ENCODE measurements at places on chromosomes 6 and 20.

DNA sequence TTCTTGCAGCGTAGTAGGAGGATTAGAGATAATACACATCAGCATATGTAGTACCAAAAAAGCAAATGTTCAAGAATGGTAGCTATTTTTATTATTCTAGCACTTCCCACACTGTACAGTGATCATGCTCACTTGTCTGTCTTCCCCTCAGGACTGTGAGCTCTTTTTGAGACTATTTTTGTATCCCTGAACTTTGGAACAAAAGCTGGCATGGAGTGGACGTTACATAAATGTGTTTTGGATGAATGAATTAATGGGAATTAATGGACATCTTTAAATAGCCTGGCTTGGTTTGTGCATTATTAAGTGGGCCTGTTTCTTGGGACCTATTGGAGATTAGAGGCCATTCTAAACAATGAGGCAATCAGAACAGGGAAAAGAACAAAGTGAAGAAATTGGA lies 243.7 kb downstream of the CD83 start:
- DNase-seq = no peak

DNA sequence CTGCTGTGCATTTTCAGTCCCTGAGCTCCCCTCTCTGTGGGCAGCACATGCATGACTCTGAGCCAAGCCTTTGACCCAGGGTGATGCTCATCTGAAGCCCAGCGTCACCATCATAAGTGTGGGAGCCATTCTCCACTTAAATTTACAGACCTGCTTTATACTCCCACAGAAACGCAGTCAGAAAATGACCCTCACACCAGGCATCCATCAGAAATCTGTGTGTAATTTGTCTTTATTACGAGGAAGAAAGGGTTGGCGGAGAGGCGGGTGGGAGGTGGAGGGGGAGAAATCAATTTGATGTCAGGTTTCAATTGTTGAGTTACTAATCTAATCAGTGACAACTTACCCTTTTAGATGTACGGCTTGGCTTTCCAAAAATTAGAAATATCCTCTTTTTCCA lies 353.6 kb downstream of the MAFB start:
- DNase-seq = no peak

GRCh38 chr20:14444106-14444505 lies 106.7 kb upstream of the FLRT3 start:
- no peak for DNase-seq

DNA sequence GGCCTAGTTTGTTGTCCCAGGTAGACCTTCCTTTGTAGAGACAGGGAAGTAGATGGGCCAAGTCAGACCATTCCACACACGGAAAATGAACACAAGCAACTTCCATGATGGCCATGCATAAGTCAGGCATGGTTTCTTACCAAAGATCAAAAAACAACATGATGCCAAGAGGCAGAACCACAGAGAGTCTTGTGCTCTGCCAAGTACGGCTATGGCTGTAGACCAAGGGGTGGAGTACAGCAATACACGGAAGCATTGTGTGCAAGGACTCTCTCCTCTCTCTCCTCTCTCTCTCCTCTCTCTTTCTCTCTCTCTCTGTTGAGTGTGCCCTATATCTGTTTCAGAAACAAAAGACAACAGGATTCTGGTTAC lies 4.8 kb upstream of the DUSP22 start:
- no peak for DNase-seq

GRCh38 chr6:35402136-35402855 lies 49.8 kb upstream of the FANCE start:
- DNase-seq = no peak

- DNase-seq = no peak
These were observed 20.9 kb downstream of the MAP1LC3A start for GRCh38 chr20:34579191-34579978.

GRCh38 chr6:87174078-87174579 lies 18.8 kb downstream of the ZNF292 start:
- no peak for DNase-seq

DNA sequence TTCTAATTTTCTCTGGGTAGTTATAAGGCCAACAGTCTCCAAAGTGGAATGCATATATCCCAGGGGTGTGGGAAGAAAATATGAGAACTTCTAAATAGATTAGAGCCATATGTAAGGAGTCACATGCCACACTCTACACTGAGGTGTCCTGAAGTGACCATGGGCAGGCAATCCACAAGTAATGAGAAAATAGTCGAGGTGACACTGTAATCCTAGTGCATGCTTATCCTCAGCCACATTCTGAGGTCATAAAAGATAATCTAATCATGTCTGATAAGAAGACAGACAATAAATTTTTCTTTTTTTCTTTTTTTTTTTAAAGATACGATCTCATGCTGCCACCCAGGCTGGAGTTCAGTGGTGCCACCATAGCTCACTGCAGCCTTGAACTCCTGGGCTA lies 62.2 kb downstream of the CD164 start:
- no peak for DNase-seq

- no peak for DNase-seq
These were observed 1.1 kb downstream of the MGME1 start for GRCh38 chr20:17969884-17970409.

- DNase-seq = no peak
These were observed 45.3 kb upstream of the IER3 start for GRCh38 chr6:30789606-30790005.

- no peak for DNase-seq
These were observed 433.7 kb upstream of the RGS17 start for GRCh38 chr6:153564803-153565202.

DNA sequence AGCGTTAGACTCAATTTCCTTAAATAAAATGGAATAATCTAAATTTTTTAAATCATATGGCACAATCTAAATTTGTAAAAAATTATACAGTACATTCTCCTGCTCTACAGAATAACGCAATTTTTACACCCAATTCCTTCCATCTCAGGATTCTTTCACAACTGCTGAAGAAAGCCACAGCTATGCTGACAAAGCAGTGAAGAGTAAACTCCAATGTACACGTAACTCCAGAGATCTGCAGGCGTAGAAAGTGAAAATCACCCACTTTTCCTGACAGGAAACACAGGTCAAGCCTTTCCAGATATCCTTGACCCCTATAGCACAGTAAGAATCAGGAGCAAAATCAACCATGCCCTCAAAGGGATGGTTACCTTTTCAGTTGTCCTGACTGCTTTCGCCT lies 27.4 kb downstream of the EPHA7 start:
- DNase-seq = no peak

DNA sequence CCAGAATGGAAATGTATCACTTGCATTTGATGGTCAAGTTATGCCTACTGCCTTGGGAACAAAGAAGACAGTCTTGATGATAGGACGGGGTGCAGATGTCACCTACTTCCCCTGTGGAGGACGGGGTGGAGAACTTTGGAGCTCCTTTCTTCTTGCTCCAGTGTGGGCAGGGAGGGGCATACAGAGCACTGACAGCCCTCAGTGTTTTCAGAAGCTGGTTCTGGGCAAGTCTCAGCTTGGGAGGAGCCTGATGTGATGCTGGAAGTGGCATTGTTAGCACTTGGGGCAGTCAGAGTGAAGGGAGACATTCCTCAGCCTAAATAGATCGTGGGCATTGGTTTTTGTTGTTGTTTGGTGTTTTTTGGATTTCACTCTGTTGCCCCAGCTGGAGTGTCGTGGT lies 59.7 kb downstream of the SYNJ2 start:
- DNase-seq = no peak

GRCh38 chr6:2958331-2958711 lies 13.0 kb downstream of the SERPINB6 start:
- no peak for DNase-seq

- no peak for DNase-seq
These were observed 288.0 kb upstream of the TSHZ2 start for GRCh38 chr20:52684176-52684575.

- no peak for DNase-seq
These were observed 83.1 kb downstream of the KCNQ5 start for GRCh38 chr6:72704979-72705378.

- DNase-seq = no peak
These were observed 234.4 kb downstream of the PHACTR1 start for GRCh38 chr6:12950976-12951375.

- no peak for DNase-seq
These were observed 79.9 kb upstream of the GLP1R start for GRCh38 chr6:38968702-38969149.

GRCh38 chr6:98514796-98515195 lies 319.6 kb upstream of the POU3F2 start:
- no peak for DNase-seq

- DNase-seq = no peak
These were observed 191.1 kb downstream of the TAF4 start for GRCh38 chr20:61874421-61875068.

DNA sequence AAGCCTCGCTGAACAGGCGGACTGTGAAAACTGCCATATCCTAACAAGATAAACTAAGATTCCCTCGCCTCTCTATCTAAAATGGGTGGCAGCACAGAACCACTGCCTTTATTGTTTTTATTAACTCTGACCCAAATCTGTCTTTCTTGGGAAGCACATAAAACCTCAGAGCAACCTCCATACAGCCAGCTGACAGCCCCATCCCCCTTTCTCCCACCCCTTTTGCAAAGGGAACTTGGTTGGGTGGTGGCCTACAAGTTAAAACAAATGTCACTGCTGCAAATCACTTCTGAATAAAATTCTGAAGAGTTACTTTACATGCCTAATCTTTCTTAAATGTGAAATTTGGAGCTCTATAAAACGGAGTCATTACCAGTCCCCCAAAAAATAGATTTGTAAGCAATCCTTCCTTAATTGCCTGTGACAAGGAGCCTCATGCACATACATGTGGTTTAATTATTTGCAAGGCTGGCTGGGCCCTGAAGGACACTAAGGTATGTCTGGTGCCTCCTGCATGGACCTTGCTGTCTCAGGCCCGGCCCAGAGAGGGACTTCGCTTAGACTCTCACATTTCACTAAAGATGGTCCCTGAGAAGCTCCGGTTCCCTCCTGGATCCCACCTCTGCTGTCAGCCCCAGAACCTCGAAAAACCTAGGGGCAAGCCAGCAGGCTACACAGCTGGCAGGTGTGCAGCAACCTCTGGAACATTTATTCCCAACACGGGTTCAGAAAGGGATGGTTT lies 21.7 kb downstream of the PXDC1 start:
- no peak for DNase-seq

DNA sequence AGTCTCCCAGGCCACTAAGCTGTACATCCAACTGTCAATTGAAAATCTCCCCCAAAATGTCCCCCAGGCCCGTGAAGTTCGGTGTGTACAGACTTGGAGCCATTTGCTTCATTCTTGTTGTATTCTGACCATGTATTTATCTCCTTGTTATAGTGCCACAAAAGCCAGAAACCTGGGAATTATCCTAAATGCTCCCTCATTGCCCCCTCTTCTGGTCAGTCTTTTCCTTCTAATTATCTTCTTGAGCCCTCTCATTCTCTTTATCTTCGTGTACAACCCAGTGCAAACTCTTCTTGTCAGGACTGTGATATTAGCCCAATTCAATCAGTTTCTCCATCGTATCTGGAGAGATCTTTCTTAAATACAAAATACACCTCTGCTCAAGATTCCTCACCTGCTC lies 64.7 kb downstream of the RFX6 start:
- DNase-seq = no peak

DNA sequence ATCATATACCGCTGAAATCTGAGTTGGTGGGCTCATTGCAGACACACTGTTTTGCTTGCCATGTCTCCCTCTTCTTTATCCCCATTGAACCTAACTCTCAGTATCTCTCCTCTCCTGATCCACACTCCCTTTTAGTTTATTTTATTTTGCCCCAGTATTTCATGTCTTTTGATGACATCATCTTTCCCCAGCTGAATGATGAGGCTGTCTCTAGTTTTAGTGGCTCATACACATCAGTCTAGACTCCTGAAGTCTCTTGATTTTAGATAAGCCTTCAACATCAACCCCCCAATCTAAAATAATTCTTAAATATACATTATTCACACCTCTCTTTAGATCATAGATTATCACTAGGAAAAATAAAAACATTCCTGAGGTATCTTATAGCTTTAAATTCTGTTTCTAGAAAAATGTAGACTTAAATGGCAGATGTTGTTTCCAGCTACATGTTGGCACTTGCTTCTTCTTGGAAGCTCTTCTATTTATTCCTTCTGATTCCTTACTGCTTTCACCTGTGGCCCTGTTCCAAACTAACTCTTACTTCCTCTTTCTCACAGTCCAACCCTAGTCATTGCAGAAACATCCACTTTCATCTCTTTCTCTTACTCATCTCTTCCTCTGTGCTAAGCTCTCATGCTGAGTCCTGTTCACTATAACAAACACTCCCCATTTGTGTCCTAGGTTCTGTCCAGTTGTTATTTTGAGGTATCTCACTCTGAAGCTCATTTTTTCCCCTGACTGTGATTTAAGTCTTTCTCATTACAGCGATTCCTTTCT lies 191.9 kb upstream of the SLC35B3 start:
- DNase-seq = no peak

- no peak for DNase-seq
These were observed 13.6 kb downstream of the NHSL1 start for GRCh38 chr6:138485586-138486248.

GRCh38 chr6:32190911-32191677 lies 1.1 kb upstream of the PBX2 start:
- DNase-seq = no peak

- DNase-seq = no peak
These were observed 62.7 kb downstream of the LRRC1 start for GRCh38 chr6:53857318-53858094.

- DNase-seq = no peak
These were observed 44.0 kb downstream of the PANK2 start for GRCh38 chr20:3933218-3933617.

DNA sequence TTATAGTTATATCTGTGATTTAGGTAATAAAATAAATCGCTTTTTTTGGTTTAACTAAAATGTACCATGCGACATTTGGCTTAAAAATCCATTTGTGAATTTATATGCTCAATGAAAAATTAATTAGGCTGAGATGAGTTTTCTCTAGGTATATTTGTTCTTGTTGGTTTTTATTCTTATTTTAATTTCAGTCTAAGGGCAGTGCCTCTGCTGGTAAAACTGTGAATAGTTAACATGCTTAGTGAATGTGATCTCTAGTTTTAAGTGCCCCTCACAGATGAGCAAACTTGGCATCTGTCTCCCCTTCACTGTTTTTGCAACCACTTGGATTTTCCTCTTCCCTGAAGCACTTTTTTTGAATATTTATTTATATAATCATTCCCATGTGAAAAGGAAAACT lies 822.7 kb downstream of the GRIK2 start:
- DNase-seq = no peak

GRCh38 chr6:155418017-155418761 lies 37.5 kb downstream of the NOX3 start:
- DNase-seq = peak; percentile 57

GRCh38 chr20:58150772-58151171 lies 77.7 kb downstream of the ANKRD60 start:
- DNase-seq = no peak

Measured in stimulated activated CD4-positive, alpha-beta T cell treated with anti-CD3 and anti-CD28 coated beads, Interleukin-1b, Interleukin-23, amount 100 ng/mL, for 4 hours (primary cell).